ENCODE measurements at places on chromosomes 1 and 21.

- DNase-seq, result no peak
Measured at GRCh38 chr1:210323957-210324356, 4.7 kb upstream of the HHAT start.

GRCh38 chr1:90940746-90941145, 81.1 kb downstream of the ZNF644 start:
- DNase-seq, result no peak

DNA sequence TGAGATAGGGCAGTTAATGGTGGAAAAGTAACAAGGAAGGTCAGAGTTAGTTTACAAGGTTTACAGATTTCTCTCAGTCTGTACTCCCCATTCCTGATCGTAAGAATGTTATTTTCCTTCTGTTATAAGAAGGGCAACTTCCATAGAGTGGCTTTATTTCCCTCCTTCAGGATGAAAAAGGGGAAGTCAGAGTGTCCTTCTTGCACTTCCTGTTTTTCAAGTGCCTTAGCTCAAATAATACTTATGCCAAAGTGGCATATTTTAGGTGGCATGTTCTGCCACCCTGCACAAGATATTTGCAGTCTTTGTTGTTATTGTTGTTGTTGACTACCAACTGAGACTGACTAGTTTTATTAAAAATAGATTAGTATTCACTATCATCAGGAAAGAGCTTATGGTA, 730.7 kb upstream of the ADGRL4 start:
- DNase-seq, result peak; percentile 16

GRCh38 chr1:44103270-44104131, 15.1 kb upstream of the KLF17 start:
- DNase-seq, result no peak

DNA sequence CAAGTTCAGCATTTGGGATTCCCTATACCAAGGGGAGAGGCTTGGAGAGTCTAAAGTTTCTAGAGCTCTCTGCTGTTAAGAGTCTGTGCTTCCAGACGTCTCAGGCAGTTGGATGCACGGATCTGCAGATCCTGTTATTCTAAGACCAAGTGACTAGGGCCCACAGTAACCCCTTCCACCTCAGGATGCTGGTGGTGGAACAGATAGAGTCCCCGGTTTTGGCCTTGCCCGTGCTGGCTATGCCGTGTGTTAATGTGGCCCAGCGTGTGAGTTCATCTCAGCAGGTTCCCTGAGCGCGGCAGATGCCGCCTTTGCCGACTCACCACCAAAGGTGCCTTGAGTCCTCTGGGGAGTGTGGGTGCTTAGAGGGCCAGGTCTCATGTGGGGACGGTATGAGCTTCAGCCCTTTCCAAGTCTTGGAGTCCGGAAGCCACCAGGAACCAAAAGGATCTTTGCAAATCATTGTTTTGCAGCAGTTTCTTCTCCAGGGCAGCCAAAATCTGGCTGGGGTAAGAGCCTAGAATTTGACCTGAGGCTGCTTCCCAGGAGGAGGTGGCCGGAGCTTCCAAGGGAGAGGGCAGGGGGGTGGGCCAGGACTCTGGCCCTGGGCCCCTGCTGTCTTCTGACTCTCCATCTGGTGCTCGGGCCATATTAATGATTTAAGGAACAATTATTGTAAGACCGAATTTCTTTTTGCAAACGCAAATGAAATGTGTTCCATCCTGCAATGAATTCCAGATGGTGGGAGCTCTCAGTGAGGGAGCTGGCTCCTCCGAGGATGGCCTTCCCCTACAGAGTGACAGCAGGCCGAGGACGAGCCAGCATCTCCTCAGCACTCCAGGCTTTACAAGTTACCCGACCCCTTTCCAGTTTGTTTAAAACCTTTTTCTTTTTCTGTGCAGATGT, 205.7 kb downstream of the FOXD2 start:
- DNase-seq, result no peak

DNA sequence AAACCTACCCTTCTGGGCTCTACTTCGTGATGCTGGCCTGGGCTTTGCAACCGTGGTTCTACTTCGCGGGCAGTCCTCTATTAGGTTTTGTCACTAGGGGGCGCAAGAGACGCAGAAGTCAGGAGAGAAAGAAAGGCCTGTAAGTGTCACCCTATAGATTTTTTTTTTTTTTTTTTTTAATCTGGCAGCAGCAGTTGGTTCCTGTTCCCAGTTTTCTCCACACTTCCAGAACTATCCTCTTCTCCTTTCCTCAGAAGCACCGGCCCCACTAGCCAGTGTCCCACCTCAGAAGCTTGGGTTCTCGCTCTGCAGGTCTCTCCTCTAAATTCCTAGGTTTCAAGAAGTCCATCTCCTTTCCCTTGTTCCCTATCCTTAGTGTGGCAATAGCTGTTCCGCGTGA, 9.1 kb upstream of the LCE2D start:
- peak; percentile 61 for DNase-seq

GRCh38 chr21:39576518-39577128, 36.1 kb upstream of the B3GALT5 start:
- DNase-seq, result no peak

DNA sequence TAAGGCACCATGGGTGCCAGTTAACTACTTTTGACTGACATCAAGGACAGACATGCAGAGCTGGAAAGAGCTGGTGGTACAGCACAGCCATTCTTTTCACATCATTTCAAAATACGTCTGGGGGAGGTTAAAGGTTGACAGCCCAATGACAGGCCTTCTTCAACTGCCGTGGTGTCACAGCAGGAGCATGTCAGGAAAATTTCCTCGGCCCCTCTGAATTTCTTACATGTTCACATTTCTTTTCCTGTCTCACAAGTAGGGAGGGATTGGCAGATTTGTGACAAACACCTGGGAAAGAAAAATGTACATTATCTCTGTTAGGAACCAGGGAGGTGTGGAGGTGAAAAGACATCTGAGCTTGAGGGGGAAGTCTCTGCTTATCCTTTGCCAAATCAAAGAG, 279.1 kb downstream of the SPATA17 start:
- no peak for DNase-seq

DNA sequence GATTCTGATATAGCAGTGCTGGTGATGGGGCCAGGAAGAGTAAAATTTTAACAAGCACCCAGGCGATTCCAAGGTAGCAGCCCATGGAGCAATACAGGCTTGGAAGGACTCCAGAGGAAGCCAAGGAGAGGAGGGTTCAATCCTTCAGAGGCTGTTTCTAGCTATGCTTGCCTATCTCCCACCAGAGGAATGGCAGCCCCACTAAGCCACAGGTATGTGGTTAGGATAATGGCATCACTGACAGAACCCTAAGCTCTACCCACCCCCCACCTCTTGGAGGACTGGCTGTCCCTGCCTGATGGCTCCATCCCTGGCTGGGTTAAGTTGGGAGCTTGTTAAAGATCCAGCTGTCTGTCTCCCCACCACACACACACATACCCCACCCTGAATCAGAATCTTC, 19.3 kb upstream of the PTAFR start:
- DNase-seq, result no peak

DNA sequence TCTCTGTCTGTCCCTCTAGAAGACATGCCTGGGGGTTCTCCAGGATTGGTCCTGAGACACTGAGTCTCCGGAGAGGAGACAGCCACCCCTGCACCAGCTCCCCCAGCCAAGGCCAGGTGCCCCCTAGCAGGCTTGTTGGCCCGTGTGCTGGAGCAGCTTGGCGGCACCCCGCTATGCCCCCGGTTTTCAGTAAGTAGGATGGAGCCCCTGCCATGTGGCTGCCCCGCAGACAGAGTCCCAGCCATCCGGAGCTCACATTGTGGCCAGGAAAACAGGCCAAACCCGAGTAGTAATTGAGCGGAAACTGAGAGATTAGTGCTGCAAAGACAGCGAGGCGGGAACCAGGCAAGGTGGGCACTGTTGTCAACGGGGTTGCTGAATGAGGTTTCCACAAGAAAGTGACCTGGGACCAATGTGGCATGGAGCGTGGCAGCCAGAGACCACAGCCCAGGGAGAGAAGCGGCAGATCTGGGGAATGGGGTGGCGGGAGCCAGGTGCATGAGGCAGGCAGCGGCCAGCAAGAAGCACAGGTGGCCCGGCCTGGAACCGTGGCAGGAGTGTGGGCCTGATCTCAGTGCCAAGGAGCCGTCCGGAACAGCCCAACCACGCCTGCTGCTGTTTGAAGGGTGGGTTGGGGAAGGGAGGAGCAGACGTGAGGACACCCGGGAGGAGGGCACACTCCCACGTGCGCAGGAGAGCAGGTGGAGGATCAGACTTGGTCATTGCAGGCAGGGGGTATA, 137.4 kb upstream of the VAMP3 start:
- no peak for DNase-seq

DNA sequence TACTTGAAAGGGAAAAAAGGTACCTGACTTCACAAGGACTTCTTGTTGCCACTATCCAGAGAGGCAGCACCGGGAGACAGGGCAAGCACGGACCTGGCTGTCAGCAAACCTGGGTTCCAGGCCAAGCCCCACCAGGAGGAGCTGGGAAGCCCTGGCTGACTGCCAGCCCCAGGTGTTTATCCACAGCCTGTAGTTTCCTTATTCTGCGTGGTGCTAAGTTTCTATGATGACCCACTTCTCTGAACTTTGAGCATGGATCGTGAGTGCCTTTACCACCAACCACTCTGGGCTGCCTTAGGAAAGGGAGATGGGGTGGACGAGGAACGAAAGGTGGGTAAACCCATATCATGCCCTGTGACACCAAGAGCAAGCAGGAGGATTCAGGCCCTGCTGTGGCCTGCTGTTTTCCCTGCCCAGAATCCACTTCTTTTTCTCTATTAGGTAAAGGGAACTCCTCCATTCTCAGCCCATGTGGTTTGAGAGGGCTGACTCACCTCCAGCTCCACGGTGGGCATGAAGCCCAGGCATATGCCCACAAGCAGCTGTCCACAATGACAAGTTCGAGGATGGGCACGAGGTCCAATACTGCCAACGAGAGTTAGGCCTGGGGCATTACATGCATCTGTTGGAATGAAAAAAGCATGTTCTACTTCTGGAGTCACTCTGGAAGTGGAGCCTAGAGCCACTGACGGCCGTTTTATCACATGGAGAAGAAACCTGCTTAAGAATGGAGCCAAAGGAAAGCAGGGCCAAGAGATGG, 20.3 kb downstream of the TSPAN2 start:
- no peak for DNase-seq

DNA sequence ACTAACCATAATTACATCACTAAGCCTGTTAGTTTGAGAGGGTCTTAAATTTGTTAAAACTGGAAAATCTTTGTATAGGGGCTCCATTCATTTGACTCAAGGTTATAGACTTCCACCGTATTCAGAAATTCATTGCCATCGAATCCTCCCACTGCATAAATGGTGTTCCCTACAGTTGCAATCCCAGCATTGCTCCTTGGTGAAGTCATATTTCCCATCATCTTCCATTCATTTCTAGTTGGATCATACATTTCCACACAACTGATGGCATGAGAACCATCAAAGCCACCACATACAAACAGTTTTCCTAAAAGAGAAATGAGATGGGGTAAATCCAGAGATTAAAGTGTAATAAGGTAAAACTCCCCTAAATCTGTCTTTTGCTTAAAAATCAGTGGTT, 19.1 kb downstream of the IVNS1ABP start:
- no peak for DNase-seq

GRCh38 chr1:21704145-21704544, 35.0 kb upstream of the RAP1GAP start:
- no peak for DNase-seq

DNA sequence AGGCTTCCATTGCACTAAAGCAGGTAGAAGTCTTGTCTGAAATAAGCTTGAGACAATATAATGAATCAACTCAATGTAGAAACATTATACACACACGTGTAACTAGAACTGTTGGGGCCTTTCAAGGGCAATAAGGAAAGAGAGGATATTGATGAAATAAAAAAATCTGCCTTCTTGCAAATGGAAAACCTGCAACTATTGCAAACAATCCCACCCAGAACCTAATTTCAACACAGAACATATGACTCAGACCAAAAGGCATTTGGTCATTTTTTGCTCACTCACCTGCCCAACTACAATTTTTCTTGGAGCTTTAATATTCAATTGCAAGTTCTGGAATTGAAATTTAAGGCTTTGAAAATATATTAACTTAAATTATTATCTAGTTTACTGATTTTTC, 900.1 kb downstream of the TTLL7 start:
- DNase-seq, result no peak

DNA sequence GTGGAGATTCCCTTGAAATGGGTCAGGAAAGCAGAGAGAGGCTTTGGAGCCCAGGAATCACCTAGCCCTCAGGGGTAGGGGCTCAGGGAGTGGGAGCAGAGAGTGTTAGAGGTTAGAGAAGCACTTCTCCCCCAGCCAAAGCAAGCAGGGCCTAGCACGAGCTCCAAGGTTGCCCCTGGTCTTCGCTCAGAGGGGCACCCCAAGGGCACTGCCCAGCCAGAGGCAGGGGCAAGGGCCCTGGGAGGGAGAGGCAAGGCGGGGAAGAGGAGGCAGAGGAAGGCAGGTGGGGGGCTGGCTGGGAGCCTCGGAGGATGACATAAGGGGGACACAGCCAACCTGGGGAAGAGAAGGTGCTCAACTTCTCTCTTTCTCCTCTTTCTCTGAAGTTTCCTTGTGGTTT, 71.9 kb downstream of the CASZ1 start:
- no peak for DNase-seq

GRCh38 chr1:229665912-229666558, 40.0 kb downstream of the URB2 start:
- DNase-seq, result no peak
